ENCODE measurements at places on chromosomes 5 and 9.

- peaks cover 5% of the 10 kb centered on the region for H3K4me1 ChIP-seq
- no peak overlapping the region for H3K27ac ChIP-seq
- DNase-seq, result no peak
Measured at GRCh38 chr5:56774957-56775356, 40.4 kb upstream of the MAP3K1 start.

DNA sequence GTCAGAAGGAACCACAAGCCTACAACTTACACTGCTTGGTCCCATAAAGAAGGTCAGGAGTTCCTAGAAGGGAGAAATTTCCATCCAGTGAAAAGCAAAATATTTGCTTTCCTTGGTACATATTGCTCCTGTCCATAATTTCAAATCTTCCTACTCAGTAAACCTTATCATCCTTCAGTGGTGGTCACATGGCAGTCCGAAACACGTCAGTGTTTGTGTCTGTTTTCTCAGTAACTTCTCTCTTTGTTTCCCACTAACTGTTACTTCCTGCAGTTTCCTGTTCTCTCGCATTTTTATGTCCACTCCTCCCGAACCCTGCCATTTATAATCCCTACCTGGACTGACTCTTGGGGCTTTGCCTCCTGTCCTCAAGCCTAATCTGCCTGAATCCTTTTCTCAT lies 129.1 kb downstream of the FANCC start:
- DNase-seq, result no peak
- no peak overlapping the region for H3K27ac ChIP-seq
- H3K4me1 ChIP-seq, result peaks cover 6% of the 10 kb centered on the region

GRCh38 chr5:67617051-67617450 lies 420.5 kb upstream of the CD180 start:
- no peaks in the 10 kb centered on the region for H3K36me3 ChIP-seq
- H3K4me1 ChIP-seq, result no peaks in the 10 kb centered on the region
- H3K27me3 ChIP-seq, result no peaks in the 10 kb centered on the region
- no peak overlapping the region for H3K4me3 ChIP-seq
- H3K27ac ChIP-seq, result no peak overlapping the region

GRCh38 chr9:113868501-113868900 lies 7.6 kb upstream of the ZNF618 start:
- no peak overlapping the region for H3K4me3 ChIP-seq
- no peak overlapping the region for H3K27ac ChIP-seq
- H3K27me3 ChIP-seq, result no peaks in the 10 kb centered on the region
- no peaks in the 10 kb centered on the region for H3K36me3 ChIP-seq
- no peaks in the 10 kb centered on the region for H3K4me1 ChIP-seq
